ENCODE measurements at places on chromosomes 1 and 21.

DNA sequence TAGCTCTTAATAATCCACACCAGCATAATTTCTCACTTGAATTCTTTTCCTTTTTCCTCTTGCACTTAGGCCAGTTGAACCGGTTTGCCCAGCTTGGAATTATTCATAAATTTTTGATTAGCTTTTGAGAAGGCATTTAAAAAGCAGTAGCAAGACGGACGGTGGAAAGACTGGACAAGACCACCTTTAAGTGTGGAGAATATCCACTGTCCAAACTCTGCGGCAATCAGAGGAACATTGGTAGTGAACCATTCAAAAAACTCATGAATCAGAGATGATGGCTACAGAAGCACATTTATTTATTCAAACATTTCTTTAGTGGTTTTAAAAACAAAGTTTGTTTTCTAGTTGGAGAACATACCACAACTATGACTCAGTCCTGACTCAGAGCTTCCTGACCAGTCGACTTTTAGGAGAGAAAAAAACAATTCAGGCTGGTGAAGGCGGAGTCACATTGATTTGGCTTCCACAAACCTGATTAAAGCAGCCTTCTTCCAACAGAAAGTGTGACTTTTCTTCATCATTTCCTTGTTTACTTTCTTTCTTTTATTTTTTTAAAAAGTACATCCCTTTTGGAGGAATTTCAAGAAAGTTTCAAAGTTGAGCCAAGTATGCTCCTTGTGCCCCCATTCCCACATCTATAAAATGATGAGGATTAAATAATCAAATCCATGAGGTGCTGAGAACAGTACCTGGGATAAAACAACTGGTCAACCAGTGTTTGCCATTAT lies 128.8 kb downstream of the ADSS2 start:
- DNase-seq: no peak

- DNase-seq: no peak
These were observed 17.2 kb downstream of the NFYC start for GRCh38 chr1:40708750-40709099.

GRCh38 chr1:163055531-163055930 lies 13.6 kb upstream of the RGS4 start:
- no peak for DNase-seq

DNA sequence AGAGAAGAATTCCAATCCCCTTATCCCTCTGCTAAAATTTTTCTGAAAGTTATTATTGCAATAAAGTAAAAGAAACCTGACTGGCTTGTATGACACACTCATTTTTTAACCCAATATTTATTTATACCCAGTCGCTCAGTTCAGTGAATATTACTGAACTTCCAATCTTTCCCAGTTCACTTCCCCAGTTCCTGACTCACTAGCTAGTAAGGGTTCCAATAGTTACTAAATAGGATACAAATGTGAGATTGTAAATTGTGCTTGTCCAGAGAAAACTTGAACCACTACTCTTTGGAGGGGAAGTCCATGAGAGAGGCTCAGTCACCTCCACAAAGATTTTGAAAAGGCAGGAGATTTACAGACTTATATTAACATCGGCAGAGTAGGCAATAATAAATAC lies 31.4 kb downstream of the PRDX6 start:
- DNase-seq: no peak

DNA sequence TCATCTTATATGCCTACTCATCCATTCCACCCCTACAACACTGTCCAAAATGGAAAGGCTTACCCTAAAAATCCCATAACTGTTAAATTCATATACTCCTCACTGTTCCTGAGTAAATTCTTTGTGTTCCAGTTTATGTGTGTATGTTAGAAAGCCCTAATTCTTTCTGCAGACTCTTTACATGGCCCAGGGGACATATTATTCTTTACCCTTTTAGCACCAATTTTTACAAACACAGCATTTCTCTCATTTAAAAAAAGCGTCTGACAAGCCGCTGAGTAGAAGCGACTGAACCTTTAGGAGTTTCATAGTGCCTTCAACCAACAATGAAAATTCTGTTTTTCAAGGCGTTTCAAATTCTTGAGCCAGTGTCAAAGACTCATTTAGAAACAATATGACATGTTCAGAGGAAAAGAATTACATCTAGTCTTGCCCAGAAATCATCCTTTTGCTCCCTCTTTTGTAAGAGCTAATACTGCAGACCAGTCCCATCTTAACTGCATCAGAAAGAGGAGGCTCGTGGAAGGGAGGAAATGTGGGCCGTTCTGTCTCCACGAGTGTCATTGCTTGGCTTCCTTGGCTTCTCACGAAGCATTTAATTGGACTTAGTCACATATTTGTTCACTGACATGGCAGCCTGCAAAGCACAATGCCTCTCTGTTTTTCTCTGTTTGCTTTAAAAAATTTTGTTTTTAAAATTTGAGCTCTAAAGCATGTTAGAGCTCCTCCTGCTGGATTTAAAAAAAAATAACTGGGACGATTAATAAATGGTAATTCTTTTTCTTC lies 21.3 kb upstream of the C1orf105 start:
- no peak for DNase-seq
